Thoracic aorta (tissue), 2 donors: ENCODE measurements at places on chromosomes 6 and 20.

DNA sequence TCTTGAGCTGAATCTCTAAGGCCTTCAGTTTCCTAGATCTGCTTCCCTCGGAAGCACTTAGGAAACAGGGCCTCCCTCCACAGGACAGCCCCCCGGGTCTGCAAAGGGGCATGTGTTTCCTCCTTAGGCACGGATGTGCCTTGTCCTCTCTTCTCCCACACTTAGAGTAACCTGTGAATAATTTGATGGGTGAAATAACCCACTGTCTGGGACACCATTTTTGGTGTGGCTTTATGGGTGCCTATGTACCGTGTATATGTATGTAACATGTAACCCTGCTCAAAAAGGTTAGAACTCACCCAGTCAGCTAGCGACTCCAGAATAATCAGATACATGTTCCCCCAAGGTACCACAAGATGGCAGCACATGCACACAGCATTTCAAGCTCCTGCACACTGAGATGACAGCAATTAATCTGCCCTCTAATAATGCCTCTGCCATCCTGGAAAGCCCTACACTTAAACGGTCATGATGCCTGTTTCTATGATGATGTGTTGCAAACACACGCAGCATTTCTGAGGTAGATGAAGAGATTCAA is 212.0 kb upstream of the PROKR2 start:
- no peak overlapping the region for H3K27ac ChIP-seq
- no peak for DNase-seq
- peaks cover 7% of the 10 kb centered on the region for H3K4me1 ChIP-seq
- no peaks in the 10 kb centered on the region for H3K36me3 ChIP-seq
- no peak overlapping the region for H3K4me3 ChIP-seq
- no peaks in the 10 kb centered on the region for H3K27me3 ChIP-seq

GRCh38 chr6:75499640-75500039 is 6.0 kb upstream of the FILIP1 start:
- no peaks in the 10 kb centered on the region for H3K36me3 ChIP-seq
- H3K4me3 ChIP-seq, result peak overlapping the region; percentile 25
- DNase-seq, result no peak
- no peaks in the 10 kb centered on the region for H3K27me3 ChIP-seq

- H3K4me3 ChIP-seq, result no peak overlapping the region
- H3K27me3 ChIP-seq, result no peaks in the 10 kb centered on the region
- no peaks in the 10 kb centered on the region for H3K36me3 ChIP-seq
- no peak for DNase-seq
- no peaks in the 10 kb centered on the region for H3K4me1 ChIP-seq
These were observed 229.0 kb downstream of the ZNF217 start for GRCh38 chr20:53364646-53365045.

DNA sequence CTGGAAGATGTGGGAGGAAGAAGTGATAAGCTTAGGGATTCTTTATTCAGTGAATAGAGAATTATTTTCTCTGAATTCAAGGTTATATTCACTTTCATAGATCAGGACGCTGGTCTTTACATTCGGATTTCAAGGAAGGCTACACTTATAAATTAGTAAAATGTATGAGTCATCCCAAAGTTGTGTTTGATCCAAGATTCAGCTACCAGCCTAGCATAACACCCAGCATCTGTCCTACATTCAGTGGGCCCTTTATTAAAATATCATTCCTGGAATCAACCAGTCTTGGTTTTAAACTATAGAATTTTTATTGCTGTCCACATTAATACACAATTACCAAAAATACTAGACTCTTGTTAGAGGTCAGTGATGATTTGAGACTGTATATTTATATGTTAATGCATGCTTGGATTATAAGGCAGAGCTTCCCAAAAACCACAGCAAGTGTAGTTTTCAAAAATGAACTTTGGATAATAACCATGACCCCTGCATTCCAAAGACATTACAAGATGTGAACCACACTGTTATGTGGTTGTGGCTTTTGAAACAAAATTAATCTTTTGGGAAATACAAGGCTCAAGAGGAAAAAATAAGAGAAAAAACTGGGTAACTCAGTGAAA is 210.7 kb upstream of the CNR1 start:
- H3K27me3 ChIP-seq, result no peaks in the 10 kb centered on the region
- H3K4me3 ChIP-seq, result no peak overlapping the region
- DNase-seq, result no peak
- H3K36me3 ChIP-seq, result no peaks in the 10 kb centered on the region
- H3K4me1 ChIP-seq, result peaks cover 56% of the 10 kb centered on the region

DNA sequence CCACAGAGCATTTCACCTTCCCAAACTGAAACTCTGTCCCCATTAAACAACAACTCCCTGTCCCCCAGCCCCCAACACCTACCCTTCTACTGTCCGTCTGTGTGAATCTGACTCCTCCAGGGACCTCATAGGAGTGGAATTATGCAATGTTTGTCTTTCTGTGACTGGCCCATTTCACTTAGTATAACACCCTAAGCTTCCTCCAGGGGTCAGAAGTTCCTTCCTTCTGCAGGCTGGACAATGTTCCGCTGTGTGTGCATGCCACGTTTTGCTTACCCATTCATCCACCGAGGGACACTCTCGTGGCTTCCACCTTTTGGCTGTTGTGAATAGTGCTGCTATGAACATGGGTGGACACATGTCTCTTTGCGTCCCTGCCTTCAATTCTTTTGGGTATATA is 37.6 kb upstream of the MPC1 start:
- no peaks in the 10 kb centered on the region for H3K36me3 ChIP-seq
- DNase-seq, result no peak
- H3K27me3 ChIP-seq, result no peaks in the 10 kb centered on the region
- H3K4me3 ChIP-seq, result no peak overlapping the region
- H3K4me1 ChIP-seq, result no peaks in the 10 kb centered on the region
- no peak overlapping the region for H3K27ac ChIP-seq

DNA sequence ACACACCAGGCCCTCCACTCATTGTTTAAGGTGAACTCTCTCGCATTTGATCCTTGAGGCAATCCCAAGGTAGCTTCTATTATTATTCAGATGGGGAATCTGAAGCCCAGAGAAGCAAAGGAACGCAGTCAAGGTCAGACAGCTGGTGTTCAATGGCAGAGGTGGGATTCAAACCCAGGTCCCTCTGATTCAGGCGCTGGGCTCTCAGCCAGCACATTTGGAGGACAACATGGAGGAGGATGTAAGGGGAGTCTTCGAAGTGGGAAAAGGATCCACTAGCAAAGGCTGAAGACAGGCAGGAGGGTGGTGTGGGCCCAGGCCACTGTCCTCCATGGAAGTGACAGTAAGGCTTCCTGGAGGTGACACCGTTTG is 13.9 kb upstream of the TTPAL start:
- no peaks in the 10 kb centered on the region for H3K27me3 ChIP-seq
- DNase-seq, result no peak
- no peak overlapping the region for H3K27ac ChIP-seq
- no peaks in the 10 kb centered on the region for H3K36me3 ChIP-seq
- H3K4me1 ChIP-seq, result no peaks in the 10 kb centered on the region
- H3K4me3 ChIP-seq, result no peak overlapping the region

DNA sequence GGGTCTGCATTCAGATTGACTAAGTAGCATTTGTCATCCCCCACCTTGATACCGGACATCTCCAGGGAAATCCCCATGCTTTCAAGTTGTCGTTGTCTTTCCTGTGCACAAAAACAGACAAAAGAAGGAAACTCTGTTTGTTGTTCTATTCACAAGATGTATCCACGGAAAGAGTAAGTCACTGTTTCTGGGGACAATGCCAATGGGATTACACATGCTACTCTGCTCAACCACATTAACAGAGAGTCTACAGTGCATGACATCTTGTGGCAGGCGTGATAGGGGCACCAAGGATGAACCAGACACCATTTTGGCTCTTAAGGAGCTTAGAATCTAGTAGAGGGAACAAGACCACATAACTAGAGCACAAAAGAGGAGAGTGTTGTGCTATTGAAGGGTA is 124.4 kb upstream of the NUP153 start:
- H3K36me3 ChIP-seq, result peaks cover 42% of the 10 kb centered on the region
- no peak overlapping the region for H3K4me3 ChIP-seq
- no peaks in the 10 kb centered on the region for H3K27me3 ChIP-seq
- H3K27ac ChIP-seq, result no peak overlapping the region
- no peaks in the 10 kb centered on the region for H3K4me1 ChIP-seq

GRCh38 chr20:48717680-48718223 is 110.0 kb downstream of the PREX1 start:
- no peak for DNase-seq
- H3K36me3 ChIP-seq, result no peaks in the 10 kb centered on the region
- H3K4me3 ChIP-seq, result no peak overlapping the region
- peaks cover 55% of the 10 kb centered on the region for H3K4me1 ChIP-seq
- no peak overlapping the region for H3K27ac ChIP-seq

- no peak overlapping the region for H3K4me3 ChIP-seq
- H3K4me1 ChIP-seq, result no peaks in the 10 kb centered on the region
- H3K27me3 ChIP-seq, result no peaks in the 10 kb centered on the region
- H3K27ac ChIP-seq, result no peak overlapping the region
- no peak for DNase-seq
These were observed 5.3 kb upstream of the BPIFB1 start for GRCh38 chr20:33277471-33278441.

GRCh38 chr6:15957655-15958169 is 171.2 kb upstream of the MYLIP start:
- no peak for DNase-seq
- H3K4me1 ChIP-seq, result peaks cover 9% of the 10 kb centered on the region
- no peaks in the 10 kb centered on the region for H3K36me3 ChIP-seq
- H3K27me3 ChIP-seq, result no peaks in the 10 kb centered on the region
- no peak overlapping the region for H3K27ac ChIP-seq

- no peaks in the 10 kb centered on the region for H3K4me1 ChIP-seq
- H3K27ac ChIP-seq, result no peak overlapping the region
- H3K27me3 ChIP-seq, result no peaks in the 10 kb centered on the region
- H3K36me3 ChIP-seq, result peaks cover 6% of the 10 kb centered on the region
These were observed 207.5 kb downstream of the SMOC2 start for GRCh38 chr6:168648240-168649125.

DNA sequence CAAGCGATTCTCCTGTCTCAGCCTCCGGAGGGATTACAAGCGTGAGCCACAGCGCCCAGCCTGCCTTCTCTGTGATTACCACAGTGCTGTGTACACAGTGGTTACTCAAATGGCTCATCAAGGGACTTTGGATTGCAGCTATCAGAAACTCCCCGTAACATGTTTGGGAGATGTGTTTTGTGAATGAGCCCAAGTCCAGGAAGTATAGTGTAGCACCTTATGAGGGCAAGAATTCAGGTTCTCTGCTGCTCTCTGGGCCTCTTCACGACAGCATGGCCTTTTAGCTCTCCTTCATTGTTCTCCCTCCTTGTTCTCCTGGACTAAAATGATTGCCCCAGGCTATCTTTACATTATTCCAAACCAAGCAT is 34.1 kb upstream of the RPL7L1 start:
- H3K36me3 ChIP-seq, result peaks cover 6% of the 10 kb centered on the region
- DNase-seq, result no peak
- no peak overlapping the region for H3K27ac ChIP-seq
- no peaks in the 10 kb centered on the region for H3K4me1 ChIP-seq
- H3K27me3 ChIP-seq, result no peaks in the 10 kb centered on the region

DNA sequence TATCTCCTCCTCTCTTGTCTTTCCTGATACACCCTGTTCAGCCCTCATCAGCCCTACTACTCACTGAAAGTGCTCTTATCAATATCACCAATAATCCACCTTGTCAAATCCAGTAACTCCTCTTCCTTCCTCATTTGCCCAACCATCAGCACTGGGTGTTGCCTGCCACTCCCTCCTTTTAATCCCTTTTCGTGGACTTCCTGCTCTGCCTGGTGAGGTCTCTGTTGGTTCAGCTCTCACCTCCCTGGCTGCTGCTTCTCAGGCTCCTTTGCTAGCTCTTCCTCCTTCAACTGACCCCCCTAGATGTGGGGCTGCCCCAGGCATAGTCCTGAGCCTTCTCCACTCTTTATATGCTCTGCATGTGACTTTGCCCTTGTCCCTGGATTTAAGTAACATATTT is 92.5 kb downstream of the PREP start:
- DNase-seq, result no peak
- no peaks in the 10 kb centered on the region for H3K36me3 ChIP-seq

- no peak overlapping the region for H3K4me3 ChIP-seq
- no peaks in the 10 kb centered on the region for H3K36me3 ChIP-seq
- no peak for DNase-seq
These were observed 28.6 kb upstream of the EZR start for GRCh38 chr6:158847786-158848185.

- DNase-seq, result no peak
- H3K4me1 ChIP-seq, result peaks cover 22% of the 10 kb centered on the region
- peak overlapping the region; percentile 99 for H3K4me3 ChIP-seq
- H3K27me3 ChIP-seq, result no peaks in the 10 kb centered on the region
- H3K36me3 ChIP-seq, result peaks cover 42% of the 10 kb centered on the region
These were observed 1.5 kb downstream of the RXRB start for GRCh38 chr6:33198853-33199436.

- no peaks in the 10 kb centered on the region for H3K36me3 ChIP-seq
- H3K27me3 ChIP-seq, result no peaks in the 10 kb centered on the region
- H3K4me3 ChIP-seq, result no peak overlapping the region
- no peak overlapping the region for H3K27ac ChIP-seq
These were observed 102.6 kb downstream of the PERP start for GRCh38 chr6:138004430-138005287.

DNA sequence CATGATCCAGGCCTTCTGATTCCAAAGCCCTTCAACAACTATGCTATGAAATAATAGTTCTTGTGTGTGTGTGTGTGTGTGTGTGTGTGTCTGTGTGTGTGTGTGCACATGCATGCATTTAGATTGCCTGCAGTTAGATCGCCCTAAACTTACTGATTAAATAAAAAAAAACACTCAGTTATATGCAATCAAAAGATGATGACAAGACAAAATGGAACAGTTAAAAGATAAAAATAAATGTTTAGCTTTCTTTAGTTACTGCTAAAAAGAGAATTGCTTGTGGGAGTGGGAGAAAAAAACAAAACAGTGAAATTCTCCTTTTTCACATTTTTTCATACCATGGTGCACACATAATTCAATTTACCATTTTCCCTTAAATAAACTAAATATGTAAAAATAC is 29.4 kb downstream of the MARCKS start:
- no peaks in the 10 kb centered on the region for H3K27me3 ChIP-seq
- H3K4me1 ChIP-seq, result no peaks in the 10 kb centered on the region
- no peak overlapping the region for H3K27ac ChIP-seq
- H3K4me3 ChIP-seq, result no peak overlapping the region
- DNase-seq, result no peak

DNA sequence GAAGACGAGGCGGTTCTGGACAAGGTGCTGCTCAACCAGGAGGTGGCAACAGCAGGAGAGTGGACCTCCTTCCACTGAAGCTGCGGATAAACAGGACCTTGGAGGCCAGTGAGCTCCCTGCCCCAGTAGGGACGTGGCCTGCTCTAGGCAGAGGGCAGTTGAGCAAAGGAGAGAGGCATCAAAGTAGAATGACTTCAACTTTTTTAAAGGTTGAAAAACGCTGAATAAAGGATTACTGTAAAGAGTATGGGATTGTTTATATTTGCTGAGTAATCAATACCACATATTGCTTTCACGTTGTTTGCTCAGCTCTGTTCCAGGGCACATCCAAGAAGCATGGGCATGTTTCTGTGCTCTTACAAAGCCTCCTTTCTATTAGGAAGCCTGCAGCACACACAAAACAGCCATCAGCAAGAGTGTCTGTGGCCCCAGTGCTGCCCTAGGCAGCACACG is 48.1 kb downstream of the ERMARD start:
- H3K4me3 ChIP-seq, result no peak overlapping the region
- H3K36me3 ChIP-seq, result no peaks in the 10 kb centered on the region
- no peak overlapping the region for H3K27ac ChIP-seq
- no peak for DNase-seq
- no peaks in the 10 kb centered on the region for H3K27me3 ChIP-seq
